ENCODE measurements at places on chromosomes 5 and 9.

- no peak for DNase-seq
Measured at GRCh38 chr9:109817146-109817845, 37.3 kb downstream of the PALM2AKAP2 start.

DNA sequence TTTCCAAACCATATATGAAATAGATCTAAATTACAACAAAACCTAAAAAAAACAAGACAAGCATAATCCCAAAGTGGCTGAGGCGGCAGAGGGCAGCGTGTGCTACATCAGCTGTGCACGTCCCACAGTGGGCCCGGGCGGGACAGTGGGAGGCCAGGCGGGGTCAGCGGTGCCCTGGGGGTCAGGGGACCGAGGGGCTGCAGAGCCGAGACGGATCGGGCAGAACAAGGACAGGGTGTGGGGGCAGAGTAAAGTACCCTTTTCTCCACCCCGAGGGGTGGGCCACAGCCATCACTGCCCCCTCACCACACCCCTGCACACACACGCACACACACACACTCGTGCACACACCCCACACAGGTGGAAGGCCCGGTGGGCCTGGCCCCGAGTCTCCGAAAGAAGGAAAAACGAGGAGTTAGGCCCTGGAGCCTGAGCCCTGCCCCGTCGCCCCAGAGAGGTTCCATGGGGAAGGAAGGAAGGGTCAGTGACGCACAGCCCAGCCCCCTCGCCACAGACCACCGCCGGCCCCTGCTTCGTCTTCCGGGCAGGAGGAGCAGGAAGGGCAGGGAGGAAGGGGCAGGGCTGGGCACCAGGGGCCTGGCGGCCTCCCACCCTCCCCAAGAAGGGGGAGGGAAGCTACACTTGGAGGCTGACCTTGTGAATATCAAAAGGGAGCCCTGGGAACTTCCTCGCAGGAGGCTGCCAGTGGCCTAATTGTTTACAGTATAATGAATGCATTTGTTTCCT is 49.6 kb upstream of the UBAC1 start:
- no peak for DNase-seq

- DNase-seq = no peak
Measured at GRCh38 chr9:19429595-19429994, 20.8 kb downstream of the ACER2 start.

DNA sequence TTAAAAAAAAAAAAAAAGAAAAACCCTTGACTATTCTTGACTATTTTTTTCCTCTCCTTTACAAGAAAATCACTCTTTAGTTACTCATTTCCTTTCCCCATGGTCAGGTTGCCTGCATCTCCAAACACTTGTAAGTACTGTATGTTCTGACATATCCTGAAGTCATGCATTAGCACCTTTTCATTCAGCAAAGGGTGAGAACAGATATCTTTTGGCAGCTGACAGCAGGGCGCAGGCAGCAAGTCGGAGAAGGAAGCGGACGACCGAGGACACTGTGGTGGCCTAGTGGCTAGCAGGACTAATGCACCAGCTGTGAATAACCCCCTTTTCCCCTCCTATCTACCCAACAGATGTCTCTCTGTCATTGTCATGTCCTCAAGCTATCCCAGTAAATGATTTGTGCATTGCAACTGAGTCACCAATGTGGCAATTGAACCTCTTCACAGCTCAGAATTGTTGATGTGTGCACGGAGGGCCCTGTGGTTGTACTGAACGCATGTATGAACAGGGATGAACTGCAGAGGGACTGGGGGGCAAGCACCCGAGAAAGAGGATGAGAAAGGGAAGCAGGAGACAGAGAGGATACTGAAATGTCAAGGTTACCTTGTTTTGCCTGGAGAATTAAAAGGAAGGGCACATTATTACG is 996.0 kb upstream of the ARRDC3 start:
- no peak for DNase-seq

- DNase-seq = peak; percentile 49
Measured at GRCh38 chr5:159444441-159445082, 114.3 kb upstream of the IL12B start.

- DNase-seq = no peak
Measured at GRCh38 chr5:138287246-138287645, 12.8 kb upstream of the GFRA3 start.

DNA sequence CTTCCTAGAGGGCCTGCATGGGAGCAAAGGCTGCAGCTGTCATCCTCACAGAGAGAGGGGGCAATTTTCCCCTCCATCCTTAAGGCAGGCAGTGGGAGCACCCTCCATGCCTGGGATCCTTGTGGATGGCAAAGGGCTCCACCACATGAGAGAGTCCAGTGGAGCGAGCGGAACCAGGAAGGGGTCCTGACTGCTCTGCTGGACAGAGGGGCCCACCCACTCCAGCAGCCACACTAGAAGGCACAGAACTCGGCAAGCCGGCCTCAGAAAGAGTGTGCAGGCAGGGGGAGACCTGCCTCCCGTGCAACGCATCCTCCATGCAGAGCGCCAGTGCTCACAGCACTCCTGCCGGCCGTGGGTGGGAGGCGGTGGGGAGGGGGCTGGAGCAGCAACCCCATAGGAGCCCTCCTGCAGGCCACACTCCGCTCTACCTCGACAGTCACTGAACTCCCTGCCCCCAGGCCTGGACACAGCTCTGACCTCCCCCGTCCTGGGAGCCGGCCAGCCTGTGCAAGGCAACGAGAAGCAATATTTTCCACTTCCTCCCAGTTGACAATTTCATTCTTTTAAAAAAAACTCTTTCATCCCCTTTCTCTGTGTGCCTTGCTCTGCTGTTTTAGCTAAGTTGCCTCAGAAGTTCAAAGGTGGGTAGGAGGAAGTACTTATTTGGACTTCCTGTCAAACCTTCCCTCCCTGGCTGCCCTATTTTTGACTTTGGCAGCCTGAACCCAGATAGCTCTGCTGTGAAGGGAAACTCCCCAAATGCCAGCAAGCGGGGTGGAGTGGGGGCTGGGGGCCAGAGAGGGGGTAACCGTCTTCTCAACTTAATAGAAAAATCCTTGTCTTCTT is 5.3 kb upstream of the LCP2 start:
- peak; percentile 92 for DNase-seq

- DNase-seq = no peak
Measured at GRCh38 chr5:149036168-149036567, 26.7 kb downstream of the SH3TC2 start.

GRCh38 chr5:77882670-77883257 is 106.6 kb upstream of the TBCA start:
- no peak for DNase-seq

DNA sequence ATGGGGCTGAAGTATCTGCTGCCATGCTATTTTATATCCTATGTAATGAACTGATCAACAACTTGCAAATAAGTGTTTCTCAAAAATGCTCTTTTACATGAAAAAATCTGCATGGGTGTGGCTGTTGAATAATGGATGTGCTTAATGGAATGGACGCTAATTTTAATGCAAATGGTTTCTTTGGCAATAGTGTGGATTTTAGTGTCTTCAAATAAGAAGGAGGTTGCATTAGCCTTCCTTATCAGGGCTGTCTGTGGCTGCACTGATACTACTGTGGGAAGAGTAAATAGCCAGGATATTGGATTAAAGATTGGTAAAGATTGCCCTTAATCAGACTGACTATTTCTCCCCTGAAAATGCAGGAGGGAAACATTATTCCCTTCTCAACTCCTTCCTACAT is 121.9 kb upstream of the STK32A start:
- DNase-seq = no peak

- DNase-seq = no peak
Measured at GRCh38 chr5:151218177-151218576, 5.7 kb downstream of the CCDC69 start.
